ENCODE measurements at places on chromosomes 1 and 21.

GRCh38 chr1:110245876-110246620 is 35.9 kb downstream of the KCNC4 start:
- DNase-seq, result no peak

GRCh38 chr1:155086856-155087535 is 8.4 kb downstream of the EFNA3 start:
- DNase-seq, result no peak

DNA sequence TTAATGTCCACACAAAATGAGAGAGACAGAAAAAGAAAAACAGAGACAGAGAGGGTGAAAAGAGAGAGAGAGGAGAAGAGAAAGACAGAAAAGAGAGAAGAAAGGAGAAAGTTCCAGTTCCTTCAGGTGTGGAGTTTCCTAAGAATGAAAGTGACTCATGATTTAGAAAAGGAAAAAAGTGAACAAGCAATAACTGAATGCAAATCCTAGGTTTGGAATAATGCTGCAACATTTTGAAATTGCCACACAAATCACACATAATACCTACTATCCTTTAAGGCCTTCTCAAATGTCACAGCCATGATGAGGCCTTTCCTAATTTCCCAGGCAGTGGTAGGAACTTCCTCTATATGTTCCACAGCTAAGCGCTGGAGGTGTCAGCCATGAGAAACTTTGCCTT is 31.5 kb upstream of the XPR1 start:
- DNase-seq, result no peak

DNA sequence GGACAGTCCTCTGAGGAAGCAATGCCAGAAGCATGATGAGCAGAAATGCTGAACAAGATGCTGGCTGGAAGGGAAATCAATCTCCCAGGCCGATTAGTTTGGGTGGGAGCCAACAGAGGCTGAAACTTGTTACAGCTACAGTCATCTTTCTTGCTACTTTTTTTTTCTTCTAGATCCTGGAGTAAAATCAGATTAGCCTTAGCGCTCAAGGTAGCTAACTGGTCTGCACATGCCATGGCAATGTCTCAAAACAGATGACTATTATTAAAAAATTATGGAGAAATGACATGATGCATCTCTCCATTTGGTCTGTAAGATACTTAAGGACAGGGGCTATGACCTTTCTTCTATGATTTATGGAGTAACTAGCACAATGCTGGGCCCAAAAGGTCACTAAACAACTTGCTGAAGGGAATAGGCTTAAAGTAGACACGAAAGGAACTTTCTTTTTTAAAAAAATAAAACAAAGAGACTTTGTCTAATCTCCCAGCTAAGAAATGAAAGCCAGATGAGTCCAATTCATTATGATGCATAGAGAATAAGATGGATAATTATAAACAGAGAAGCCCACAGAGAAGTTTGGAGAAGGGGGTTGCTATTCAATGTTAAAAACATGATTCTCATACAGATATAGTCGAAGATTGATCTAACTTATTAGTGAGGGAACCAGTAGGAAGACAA is 42.5 kb downstream of the UTP25 start:
- no peak for DNase-seq

GRCh38 chr1:212477014-212477679 is 44.4 kb downstream of the NENF start:
- peak; percentile 85 for DNase-seq

GRCh38 chr1:1783320-1783719 is 5.0 kb upstream of the NADK start:
- no peak for DNase-seq

DNA sequence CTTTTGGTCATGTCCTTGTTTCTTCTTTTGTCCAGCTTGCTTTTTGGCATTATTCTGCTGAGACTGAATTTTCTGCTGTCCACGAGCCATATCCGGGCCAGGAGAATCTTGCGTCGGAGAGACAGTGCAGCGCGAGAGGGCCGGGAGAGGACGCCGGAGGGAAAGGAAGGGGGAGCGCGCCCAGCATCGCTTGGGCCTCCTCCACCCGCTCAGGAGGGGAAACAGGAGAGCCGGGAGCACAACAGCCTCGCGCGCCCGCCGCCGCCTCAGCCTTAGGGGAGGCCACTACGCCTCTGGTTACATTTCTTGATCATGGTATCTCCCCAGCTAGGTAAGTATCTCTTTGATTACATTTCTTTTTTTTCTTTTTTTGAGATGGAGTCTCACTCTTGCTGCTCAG is 7.4 kb upstream of the DEGS1 start:
- peak; percentile 33 for DNase-seq

DNA sequence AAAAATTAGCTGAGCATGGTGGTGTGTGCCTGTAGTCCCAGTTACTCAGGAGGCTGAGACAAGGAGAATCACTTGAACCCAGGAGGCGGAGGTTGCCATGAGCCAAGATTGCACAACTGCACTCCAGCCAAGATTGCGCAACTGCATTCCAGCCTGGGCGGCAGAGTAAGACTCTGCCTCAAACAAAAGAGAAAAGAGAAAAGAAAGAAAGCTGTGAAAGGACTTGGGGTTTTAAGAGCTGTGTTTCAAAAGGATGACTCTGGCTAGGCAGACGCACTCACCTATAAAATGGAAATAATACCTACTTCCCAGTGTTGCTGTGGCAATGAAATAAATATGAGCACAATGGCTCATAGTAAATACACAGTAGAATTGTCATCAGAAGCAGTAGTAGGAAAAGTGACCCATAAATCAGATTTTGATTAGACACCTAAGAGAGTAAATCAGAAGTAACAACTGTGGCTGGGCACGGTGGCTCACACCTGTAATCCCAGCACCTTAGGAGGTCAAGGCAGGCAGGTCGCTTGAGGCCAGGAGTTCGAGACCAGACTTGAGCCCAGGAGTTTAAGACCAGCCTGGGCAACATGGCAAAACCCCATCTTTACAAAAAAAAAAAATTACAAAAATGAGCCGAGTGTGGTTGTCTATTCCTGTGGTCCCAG is 45.9 kb upstream of the PUM1 start:
- DNase-seq, result no peak

DNA sequence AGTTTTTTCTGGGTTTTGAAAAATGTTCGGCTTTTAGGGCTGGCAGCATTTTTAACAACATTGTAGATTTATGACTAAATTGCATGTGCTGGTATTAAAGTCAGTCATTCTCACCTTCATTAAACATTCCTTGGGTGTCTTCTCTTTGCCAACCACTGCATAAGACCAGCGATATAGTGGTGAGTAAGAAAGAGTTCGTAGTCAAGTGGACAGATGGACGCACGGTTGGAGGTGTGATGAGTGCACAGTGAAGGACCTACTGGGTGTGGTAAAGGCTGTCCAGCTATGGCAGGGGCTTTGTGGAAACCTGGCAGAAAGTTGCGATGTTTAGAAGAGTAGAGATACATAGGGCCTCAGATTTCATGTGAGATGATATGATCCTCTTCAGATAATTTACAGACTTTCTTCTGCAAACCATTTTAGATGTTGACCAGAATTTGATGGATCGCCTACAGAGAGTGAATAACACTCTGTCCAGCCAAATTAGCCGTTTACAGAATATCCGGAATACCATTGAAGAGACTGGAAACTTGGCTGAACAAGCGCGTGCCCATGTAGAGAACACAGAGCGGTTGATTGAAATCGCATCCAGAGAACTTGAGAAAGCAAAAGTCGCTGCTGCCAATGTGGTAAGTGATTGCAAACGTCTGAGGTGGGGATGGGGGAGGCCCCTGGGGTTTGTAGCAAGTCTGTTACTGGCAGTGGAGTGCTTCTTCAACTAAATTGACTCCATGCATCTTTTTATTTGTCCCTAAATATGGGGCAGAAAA is 56.0 kb upstream of the LAMC2 start:
- no peak for DNase-seq

DNA sequence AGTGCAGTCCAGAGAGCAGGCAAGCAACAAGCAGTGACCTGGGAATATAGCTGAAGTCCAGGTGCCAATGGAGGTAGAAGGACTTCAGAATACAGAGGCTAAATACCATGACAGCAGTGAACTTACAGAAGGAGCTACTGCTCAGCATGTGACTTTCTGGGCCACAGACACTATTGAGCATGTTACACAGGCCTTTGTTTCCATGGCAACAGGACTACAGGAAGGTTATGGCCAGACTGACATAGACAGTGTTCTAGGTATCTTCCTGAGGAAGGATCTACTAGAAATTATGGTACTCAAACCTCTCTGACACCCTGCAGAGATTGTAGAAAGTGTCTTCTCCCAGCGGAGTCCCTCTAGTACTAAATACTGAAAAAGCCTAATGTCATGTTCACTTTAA is 11.0 kb downstream of the OR2M5 start:
- DNase-seq, result no peak

DNA sequence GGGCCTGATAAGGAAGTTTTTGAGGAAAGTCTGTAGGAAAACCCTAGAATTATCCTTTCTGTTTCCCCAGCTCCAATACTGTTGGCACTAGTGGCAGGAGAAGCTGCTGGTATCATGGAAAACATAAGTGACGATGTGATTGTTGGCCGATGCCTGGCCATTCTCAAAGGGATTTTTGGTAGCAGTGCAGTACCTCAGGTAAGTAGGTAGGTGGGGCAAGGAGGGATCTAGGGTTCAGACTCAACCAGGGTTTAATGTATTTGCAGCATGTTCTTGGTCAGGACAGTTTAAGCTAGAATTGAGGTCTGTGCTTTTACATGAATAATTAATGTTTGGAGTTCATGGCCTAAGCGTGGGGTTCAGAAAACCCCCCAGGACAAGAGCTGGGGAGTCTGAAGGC is 62.1 kb downstream of the KDM1A start:
- no peak for DNase-seq

DNA sequence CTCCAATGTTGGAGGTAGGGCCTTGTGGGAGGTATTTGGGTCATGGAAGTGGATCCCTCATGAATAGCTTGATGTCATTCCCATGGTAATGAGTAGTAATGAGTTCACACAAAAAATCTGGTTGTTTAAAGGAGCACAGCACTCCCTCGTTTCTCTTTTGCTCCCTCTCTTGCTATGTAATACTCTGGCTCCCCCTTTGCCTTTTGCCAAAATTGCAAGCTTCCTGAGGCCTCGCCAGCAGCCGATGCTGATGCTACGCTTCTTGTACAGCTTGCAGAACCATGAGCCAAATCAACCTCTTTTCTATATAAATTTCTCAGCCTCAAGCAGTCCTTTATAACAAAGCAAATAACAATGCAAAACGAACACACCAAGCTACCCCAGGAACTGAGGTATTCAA is 80.9 kb downstream of the LHX9 start:
- no peak for DNase-seq

DNA sequence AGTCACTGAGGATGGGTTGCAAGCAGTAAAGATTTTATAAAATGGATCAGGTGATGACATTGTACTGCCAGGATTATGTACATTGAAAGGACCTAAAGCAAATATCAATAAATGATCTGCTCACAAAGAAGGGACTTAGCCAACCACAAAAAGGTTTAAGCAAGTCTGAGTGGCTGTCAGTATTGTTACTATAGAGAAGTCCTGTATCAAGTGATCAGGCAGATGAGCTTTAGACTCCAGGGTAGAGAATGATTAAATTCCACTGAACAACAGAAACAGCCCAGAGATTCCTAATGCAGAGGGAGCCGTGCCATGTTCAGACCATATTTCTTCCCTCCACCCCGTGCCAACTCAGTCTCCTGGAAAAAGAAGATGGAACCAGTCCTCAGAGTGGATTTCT is 138.9 kb downstream of the SETD4 start:
- DNase-seq, result no peak

GRCh38 chr1:116868385-116868784 is 41.3 kb upstream of the PTGFRN start:
- DNase-seq, result no peak

DNA sequence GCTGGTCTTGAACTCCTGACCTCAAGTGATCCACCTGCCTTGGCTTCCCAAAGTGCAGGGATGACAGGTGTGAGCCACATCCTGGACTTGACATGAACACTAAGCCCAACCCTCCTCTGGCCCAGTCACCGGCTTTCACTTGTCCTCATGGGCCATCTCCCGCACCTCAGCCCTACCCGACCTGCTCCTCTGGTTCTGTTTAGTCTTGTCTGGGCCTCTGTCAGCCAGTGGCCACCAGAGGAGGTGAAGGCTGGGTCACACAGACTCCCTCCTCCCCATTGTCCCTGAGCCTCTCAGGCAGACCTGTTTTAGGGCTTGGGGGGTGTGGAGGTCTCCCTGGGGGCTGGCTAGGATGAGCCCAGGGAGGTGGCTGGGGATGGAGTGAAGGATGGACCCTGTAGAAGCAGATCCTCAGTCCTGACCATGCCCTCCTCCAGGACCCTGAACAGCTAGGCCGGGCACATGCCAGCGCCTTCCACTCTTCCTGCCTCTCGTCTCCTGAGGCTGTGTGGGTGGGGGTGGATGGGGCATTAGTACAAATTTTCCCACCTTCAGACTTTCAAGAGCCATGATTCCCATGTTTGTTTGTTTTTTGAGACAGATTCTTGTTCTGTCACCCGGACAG is 26.1 kb upstream of the UMODL1 start:
- DNase-seq, result no peak

DNA sequence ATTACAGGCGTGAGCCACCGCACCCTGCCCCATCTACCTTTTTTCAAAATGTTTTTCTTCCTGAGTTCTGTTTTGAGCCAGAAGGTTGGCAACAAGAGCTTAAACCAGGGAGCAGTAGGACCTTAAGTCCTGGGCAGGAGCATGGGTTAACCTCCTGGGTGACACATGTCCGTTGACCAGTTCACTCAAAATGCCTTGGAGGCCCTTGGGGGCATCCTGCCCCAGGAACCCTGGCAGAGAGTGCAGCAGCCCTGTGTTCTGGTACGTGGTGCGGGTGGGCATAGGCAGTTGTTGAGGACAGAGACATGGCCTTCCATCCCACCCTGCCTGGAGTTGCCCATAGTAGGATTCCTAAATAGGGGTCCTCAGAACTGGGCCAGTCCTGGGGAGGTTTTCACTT is 11.6 kb downstream of the H6PD start:
- no peak for DNase-seq

GRCh38 chr1:65355031-65355712 is 45.8 kb downstream of the DNAJC6 start:
- DNase-seq, result no peak

DNA sequence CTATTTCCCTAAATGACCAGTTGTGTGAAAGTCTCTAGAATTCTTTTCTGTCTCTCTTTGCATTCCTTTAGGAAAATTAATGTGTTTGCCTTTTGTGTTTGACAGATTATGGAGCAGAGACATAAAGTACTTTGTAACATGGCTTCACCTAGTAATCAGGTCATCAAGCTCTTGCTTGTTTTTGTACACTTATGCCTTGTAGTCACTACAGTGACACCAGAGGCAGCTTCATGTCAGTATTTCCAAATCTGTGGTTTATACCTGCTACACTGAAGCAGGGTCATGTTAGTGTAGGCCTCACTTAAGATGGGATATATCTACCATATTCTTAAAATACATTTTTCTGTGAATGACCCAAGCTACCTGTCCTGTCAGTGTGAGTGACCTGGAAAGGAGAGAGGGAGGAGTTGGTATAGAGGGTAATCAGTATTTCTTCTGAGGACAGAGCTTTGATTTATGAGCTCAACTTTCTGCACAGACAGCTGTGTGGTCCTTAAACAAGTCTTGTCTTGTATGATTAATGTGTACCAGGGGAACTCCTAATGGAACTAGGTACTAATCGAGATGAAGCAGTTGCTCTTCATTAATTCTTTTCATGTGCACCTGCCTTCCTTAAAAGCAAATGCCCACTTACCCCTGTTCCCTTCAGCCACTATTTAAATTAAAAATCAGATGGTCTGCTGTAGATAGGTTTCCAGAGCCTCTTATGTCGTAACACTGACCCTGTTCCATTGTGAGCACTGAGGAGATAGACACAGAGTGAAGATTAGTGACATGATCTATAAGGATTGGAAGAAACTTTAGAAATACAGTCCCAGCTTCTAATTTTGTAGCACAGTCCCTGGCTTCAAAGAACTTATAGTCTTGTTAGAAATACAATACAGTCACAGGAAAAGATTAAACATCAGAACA is 45.7 kb downstream of the MACO1 start:
- peak; percentile 27 for DNase-seq

Measured in NCI-H146 (cell line).